ENCODE measurements at places on chromosomes 4 and X.

DNA sequence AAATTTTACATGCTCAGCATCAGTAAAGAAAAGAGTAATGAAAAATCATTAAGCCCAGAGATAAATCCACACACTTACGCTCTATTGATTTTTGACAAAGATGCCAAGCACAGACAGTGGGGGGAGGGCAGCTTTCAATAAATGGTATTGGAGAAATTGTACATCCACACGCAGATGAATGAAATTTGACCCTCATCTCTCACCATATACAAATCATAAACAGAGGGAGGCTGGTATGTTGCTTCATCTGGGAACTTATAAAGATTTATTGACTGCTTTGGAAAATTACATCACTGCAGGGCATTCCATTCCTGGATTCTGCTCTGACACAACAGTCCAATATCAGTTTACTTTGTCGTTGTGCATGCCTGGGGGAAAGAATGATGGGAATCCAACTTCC lies 58.4 kb upstream of the XAGE1A start:
- DNase-seq = no peak

GRCh38 chr4:3873408-3874027 lies 107.3 kb downstream of the ADRA2C start:
- peak; percentile 33 for DNase-seq

DNA sequence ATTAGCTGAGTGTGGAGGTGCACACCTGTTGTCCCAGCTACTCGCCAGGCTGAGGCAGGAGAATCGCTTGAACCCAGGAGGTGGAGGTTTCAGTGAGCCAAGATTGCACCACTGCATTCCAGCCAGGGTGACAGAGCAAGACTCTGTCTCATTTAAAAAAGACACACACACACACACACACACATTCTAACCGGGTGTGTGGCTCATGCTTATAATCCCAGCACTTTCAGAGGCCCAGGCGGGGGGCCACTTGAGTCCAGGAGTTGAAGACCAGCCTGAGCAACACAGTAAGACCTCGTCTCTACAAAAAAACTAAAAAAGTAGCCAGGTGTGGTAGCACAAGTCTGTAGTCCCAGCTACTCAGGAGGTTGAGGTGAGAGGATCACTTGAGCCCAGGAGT lies 152.3 kb downstream of the LRBA start:
- DNase-seq = no peak

DNA sequence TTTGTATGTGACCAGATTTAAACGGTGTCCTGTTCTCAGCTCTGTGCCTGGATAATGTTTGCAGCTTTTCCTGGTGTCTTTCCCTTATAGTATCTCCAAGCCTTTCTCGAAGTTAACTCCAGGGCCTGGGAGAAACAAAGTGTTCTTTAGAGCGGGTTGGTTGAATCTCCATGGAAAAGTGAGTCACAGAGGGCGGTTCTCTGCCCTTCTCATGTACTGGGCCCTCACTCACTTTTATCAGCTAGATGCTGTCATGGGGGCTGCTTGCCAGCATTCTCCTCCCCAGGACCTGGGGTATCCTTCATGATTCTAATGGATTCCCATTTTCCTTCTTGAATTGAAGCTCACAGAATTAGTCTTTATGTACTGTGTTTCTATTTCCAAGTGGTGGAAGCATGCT lies 46.1 kb upstream of the MAGEC2 start:
- DNase-seq = no peak

DNA sequence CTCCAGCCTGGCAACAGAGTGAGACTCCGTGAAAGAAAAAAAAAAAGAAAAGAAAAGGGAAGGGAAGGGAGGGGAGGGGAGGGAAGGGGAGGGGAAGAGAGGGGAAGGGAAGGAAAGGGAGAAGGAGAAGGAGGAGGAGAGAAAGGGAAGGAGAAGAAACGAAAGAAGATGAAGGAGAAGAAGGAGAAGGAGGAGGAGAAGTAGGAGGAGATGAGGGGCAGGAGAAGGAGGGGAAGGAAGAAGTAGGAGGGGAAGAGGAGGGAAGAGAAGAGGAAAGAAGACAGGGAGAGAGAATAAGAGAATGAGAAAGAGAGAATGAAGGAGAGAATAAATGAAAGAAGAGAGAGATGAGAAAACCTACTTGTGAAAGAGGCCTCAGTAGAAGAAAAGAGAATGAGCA lies 170.3 kb downstream of the DHRSX start:
- no peak for DNase-seq

DNA sequence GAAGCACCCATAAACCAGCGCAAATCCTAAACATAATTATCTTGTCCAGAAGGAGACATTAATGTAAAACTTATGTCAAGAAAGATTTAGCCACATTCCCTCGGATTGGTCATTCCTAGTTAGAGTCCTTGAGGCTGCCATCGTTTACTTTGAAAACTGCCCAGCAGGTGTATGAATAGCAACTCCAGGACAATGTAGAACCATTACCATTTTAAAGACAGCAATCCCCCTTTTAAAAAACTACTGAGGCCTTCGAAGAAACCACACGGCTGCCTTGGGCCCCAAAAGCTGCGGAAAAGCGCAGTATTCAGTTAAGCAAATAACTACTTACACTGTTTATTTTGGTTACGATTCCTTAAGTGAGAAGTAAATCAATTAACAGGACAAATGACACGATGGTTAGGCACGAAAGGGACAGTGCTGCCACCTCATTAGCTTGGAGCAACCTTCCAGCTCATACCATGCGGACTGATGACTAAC lies 822 bp upstream of the SGMS2 start:
- DNase-seq = no peak

- no peak for DNase-seq
These were observed 16.8 kb downstream of the SMIM20 start for GRCh38 chr4:25930731-25931354.

DNA sequence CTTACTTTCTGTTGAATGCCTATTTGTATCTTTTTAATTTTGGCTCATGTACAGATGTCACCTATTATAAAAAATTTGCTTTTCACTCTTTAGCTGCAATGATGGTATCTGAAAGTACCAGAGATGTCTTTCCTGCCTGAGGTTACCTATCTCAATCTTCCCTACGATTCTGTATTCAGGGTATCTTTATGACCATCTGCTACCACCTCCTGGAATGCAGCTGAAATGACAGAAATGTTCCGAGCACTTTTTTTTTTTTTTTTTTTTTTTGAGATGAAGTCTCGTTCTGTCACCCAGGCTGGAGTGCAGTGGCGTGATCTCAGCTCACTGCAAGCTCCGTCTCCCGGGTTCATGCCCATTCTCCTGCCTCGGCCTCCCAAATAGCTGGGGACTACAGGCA lies 136.4 kb downstream of the REPS2 start:
- no peak for DNase-seq

- no peak for DNase-seq
These were observed 23.3 kb upstream of the TMEM255A start for GRCh38 chrX:120334603-120335002.

- DNase-seq = no peak
These were observed 555.2 kb upstream of the PRKX start for GRCh38 chrX:4268676-4269075.

DNA sequence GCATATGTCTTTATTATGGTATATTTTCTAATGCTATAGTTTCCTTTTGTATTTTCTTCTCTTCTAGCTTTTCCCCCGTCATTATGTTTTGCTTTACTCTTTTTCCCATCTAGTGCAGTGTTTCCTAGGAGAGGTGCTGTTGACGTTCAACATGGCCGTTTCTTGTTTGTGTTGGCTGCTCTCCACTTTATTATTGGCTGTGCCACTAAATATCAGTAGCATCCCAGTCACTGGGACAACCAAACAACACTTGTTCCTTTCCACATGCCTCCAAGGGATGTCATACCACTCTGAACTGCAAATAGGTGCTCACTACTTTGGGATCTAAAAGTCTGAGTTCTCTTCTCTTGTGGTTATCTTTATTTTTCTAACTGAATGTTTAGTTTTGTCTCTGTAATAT lies 26.5 kb downstream of the GBA3 start:
- no peak for DNase-seq

GRCh38 chr4:186810613-186811150 lies 87.0 kb upstream of the FAT1 start:
- no peak for DNase-seq

- no peak for DNase-seq
These were observed 24.2 kb upstream of the CXCL2 start for GRCh38 chr4:74123065-74123728.

DNA sequence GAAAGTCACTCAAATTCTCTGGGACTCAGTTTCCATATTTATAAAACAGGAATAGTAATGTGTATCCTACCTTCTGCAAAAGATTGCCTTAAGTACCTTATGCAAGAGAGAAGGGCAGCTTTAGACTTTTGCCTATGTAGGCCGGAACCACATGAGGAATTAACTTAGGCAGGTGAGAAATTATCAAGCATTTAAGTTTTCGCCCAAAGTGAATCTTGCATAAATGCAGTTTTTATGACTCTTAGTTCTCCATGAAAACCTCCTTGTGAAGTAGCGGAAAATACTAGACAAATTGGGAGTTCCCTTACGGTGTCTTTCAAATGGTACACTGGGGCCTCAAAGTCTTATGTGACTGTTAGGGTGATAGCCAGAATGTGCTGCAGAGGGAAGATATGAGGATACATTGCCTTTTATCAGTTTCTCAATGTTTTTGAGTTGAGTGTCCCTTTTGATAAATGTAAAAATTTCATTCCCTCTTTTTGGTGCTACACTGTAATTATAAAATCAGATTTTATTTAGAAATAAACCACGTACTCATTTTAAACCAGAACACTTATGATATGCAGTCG lies 2.6 kb downstream of the SH2D1A start:
- DNase-seq = no peak

DNA sequence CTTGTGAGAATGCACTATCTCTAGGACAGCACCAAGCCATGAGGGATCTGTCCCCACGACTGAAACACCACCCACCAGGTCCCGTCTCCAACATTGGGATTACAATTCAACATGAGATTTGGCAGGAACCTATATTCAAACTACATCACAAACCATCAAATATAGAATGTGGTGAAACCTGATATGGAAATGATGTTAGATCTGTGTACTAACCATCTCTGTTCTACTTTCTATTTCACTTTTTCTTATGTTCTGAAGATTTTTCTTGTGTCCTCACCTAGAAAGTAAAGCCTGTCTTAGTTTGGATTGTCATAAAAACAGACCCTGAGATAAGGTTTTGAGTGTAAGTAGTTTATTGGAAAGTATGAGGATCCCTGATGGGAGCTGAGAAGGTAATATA lies 37.8 kb upstream of the TACR3 start:
- DNase-seq = no peak

GRCh38 chrX:48665991-48666390 lies 17.6 kb upstream of the WAS start:
- no peak for DNase-seq

DNA sequence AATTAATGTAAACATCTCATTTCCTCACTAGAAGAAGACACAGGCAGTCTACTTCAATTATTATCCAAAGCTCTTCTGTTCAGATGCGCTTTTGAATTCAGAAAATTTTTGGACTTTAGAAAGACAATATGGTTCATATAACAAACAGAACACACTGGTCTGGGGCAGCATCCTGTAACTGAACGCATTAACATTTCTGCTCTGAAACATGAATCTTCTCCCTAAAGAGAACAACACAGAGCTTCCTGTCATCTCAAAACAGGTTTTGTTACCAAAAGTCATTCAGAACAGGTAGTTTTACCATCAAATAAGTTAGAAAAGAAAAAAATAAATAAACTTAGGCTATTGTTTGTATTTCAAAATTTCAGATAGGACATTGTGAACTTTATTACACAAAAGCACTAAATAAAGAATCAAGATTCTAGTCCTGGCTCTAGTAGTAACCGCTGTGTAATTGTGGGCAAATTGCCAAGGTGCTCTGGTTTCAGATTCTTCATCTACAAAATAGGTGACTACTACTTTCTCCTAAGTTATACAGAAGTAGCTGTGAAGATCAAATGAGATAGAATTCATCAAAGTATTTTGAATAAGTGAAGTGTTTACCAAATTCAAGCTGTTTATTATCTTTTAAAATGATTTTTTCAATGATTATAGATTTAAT lies 252.3 kb upstream of the RASGEF1B start:
- DNase-seq = no peak

GRCh38 chr4:48342606-48342880 lies 1.2 kb downstream of the SLAIN2 start:
- no peak for DNase-seq

GRCh38 chrX:140572724-140573123 lies 67.9 kb upstream of the SOX3 start:
- no peak for DNase-seq

GRCh38 chr4:149164282-149164681 lies 651.4 kb downstream of the IQCM start:
- DNase-seq = no peak

DNA sequence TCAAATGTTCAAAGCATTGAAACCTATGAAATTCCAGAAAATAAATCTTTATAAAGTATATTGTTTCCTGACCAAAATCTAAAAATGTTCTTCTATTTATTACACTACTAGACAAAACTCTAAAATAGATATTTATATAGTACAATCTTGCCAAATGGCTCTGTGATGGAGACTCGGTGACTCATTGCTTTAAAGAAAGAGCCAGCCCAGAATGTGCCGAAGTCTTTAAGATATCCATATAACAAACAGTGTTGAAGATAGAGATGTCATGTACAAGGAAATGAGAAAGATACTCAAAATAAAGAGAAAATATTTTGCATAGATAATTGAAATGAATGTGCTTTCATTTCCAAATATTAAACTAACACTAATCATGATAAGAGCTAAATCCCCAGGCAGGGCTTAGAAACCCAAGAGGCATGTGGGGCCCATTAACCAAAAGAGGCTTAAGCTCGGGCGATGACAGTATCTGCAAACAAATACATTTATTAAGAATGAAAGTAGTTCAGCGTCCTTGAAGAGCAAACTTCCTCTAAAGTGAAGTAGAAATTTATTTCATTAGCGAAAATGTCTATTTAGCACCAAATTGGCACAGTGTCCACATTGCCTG lies 102.1 kb upstream of the FAM9B start:
- DNase-seq = no peak

DNA sequence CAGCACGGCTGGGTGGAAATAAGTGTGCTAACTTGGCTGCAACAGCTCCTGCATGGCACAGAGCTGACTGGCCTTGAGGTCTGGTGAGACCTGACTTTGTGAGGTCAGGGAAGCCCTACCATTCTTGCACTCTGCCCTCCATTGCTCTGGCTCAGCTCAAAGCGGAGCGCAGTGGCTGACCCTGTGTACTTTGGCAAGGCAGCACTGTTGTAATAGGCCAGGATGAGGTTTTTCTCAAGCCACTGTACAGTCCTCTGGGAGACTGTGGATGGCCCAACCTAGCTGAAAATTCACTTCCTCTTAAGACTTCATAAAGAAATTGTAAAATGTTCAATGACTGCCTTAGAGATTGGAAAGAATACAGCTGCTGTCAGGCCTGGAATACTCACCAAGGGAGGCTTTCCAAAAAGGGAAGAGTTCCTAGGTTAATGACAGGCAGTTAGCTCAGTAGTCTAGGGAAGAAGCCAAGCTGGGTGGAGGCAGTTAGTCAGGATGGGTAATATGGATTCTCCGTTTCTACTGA lies 129.8 kb downstream of the GUCY2F start:
- no peak for DNase-seq

- no peak for DNase-seq
These were observed 48.8 kb downstream of the PPP2R2C start for GRCh38 chr4:6423575-6423974.
